ENCODE measurements at places on chromosomes 5 and 9.
A peak's percentile ranks its signal among the peaks of the same experiment; 100 is the strongest.

- DNase-seq, result no peak
These were observed 289.4 kb downstream of the EFNA5 start for GRCh38 chr5:107381189-107381856.

GRCh38 chr5:62421414-62421813 lies 8.9 kb downstream of the IPO11 start:
- DNase-seq, result no peak

- no peak for DNase-seq
These were observed 22.1 kb downstream of the SARDH start for GRCh38 chr9:133715866-133716563.

- no peak for DNase-seq
These were observed 136.8 kb upstream of the ADRA1B start for GRCh38 chr5:159779481-159779880.

DNA sequence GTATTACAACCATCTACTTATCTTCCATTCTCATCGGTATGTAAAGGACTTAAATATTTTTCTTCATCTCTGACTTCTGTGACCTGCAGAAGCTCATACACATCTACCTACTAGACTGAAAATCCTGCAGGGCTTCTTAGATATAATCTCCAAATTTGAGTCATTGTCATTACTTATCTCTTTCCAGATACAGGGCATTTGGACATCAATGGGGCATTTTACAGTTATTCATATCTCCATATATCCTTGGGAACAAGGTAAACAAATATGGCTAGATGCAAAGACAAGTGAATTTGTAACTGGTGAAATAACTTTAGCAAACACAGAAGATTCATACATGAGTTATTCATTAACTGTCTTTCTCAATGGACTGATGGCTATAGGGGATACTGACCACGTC lies 37.7 kb upstream of the IL7R start:
- no peak for DNase-seq

DNA sequence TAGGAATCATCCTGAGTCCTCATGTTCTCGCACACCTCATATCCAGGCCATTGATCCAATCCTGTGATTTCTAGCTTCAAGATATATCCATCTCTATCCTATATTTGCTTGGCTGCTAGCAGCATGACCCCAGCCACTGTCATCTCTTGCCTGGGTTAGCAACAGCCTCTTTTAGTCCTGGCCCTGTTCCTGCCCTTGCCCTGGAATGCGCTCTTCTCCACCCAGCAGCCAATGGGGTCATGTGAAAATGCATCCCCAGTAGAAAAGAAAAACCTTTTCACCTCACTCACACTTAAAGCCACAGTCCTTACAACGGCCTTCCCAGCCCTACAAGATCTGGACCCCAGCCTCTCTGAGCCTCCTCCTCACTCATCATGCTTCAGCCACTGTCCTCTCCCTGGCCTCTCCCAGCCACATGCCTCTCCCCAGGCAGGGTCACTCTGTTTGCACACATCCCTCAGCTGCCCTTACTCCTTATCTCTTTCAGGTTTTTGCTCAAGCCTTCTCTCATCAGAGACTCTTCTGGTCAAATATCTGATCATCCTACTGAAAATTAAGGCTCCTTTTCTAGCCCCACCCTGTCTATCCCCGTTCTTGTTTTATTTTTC lies 34.3 kb upstream of the NR3C1 start:
- DNase-seq, result no peak

DNA sequence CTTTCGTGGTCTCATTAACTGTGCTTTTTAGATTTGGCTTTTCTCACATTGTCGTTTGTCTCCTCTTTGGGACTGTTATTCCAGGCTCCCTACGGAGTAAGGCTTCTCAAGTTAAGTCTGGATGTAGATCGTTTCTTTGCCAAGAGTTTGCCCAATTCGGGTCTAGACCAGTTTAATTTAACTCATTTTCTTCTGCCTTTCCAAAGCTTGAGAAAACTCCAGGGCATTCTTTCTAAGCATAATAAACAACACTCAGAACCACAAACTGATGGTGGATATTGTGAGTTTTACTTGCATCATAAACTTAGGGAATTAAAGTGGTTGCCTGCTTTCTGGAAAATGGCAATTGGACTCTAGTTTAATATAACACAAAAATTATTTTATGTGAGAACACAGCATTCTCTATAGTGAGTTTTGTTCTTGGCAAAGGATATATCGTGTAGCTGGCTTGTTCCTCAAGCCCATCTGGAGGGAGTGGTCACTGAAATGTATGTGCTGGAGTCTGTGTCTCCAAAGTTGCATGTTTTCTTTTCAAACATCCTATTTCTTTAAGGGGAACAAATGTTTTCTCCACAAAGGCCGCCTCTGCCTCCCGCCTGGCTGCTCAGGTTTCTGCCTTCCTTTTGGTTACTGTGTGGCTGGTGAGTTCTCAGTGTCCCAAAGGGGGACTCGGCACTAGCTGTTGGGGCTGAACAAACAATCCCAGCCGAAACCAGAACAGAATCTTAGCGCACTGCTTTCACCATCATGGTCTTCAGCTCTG lies 211.3 kb upstream of the FBN2 start:
- DNase-seq, result no peak

DNA sequence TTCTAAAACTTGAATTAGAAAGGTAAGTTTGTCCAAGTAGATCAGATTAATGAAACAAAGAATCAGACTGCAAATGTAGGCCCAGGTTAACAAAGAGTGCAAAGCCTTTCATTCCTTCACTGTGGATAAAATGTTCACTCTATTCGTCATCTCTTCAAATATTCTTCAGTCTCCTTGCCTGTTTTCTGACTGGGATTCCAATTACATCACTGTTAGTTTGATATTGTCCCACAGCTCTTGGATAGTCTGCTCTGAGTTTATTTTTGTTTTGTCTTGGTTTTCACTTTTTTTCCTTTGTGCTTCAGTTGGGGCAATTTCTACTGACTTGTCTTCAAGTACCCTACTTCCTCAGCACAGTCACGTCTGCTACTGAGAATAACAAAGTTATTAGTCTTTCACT lies 38.5 kb upstream of the GZMA start:
- no peak for DNase-seq

DNA sequence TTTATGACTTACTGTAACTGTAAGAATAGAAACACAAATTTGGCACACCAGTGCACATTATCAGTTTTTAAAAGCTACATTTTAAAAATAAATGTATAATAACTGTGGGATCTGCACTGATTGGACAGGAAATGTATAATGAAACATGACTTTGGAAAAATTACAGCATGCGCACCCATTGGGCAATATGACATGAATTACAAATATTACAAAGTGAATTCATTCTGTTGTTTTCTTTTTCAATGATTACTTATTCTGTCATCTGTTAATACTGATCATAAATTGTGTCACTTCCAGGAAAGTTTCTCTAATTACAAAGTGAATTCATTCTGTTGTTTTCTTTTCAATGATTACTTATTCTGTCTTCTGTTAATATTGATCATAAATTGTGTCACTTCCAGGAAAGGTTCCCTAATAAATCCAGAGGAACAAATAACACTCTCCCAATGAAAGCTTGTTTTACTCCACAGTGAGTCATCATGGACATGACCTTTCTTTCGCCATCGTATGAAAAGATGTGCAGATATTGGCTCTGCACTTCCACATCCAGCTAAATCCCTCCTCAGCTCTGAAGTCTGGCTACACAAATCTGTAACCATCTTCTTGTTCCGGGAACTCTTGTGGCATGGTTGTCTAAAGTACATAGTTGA lies 297.0 kb upstream of the HAPLN1 start:
- no peak for DNase-seq

GRCh38 chr9:37350486-37351190 lies 71.9 kb upstream of the GRHPR start:
- no peak for DNase-seq

- peak; percentile 27 for DNase-seq
These were observed 11.5 kb downstream of the SMIM3 start for GRCh38 chr5:150789943-150790611.

- no peak for DNase-seq
These were observed 500.2 kb upstream of the ADAMTS16 start for GRCh38 chr5:4639946-4640345.

GRCh38 chr5:83099001-83099400 lies 21.7 kb downstream of the XRCC4 start:
- DNase-seq, result no peak

DNA sequence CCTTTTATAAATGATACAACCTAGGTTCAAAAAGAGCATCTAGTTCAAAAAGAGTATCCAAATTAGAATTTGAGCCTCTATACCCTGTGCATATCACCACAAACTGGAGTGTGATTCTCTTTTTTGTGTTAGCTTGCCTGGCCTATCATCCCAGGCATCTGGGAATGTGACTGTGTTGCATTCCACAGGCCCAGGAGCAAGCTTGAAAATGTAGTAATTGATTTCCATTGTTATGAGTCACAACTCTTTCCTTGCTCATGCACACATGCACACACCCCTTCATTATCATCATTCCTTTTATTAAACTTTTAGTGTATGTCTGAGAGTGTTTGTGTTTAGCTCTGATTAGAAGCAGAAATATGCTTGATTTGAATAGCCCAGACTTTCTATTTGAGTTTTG lies 75.2 kb downstream of the FCHO2 start:
- no peak for DNase-seq

- no peak for DNase-seq
These were observed 8.4 kb downstream of the UBTD2 start for GRCh38 chr5:172274951-172275753.

DNA sequence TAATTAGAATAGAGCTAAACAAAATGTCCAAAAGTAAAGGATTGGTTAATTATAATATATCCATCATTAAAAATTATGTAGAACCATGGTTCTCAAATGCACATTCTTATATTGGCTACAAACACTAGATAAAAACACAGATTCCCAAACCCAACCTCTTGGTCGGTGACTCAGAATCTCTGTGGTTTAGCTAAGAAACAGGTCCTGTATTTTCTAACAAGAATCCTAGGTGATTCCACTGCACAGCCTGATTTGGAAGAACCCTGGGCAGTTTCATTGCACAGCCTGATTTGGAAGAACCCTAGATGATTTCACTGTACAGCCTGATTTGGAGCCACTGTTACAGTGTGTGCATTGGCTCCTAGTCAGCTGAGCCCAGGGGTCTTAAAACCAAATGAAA lies 67.9 kb downstream of the KIAA1958 start:
- no peak for DNase-seq

DNA sequence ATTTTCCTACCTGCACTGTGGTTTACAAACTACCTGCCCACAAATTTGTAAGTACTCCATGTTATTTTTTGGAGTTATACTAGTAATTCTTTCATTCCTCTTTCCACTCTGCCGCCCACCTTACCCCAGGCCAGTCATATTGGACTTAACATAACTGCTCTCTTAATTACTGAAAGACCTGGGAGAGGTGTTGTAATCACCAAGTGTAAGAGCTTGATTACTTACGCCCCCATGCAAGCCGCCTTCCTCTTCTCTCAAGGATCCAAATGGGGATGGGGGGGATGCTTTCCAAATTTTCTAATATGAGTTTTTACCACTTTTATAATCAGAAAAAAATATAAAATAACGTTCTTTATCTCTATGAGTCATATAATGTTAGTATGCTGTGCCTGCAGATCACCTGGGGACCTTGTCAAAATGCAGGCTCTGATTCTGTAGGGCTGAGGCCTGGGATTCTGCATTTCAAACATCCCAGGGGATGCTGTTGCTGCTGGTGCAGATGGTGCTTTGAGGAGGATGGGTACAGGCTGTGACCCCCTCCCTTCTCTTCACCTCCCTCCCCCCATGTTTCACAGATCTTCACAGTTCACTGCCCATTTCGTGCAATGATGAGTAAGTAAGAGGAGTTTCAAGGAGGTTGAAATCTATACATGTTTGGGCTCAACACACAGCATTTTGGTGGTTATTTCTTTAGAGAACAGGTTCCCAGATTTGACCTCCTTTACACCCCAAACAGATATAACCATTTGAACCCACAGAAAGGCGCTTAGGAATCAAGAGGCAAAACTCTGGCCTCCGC lies 87.3 kb downstream of the SEC61B start:
- DNase-seq, result no peak

DNA sequence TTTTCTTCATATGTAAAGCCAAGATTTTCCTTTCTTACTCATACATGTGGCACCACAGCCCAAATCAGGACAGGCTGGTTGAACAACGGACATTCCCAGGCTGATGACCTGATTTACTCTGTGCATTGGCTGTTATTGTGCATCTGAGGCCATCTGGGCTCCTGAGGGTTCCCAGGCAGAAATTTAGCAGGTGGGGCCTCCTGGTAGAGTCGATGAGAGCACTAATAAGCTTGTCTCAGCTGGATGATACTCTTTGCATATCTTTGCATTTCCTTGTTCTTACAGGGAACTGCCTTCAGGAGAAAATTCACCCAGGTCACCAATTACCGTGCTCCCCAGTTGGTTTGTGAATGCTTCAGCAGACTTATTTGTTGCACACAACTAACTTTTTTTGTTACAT lies 605.1 kb downstream of the ELAVL2 start:
- no peak for DNase-seq

DNA sequence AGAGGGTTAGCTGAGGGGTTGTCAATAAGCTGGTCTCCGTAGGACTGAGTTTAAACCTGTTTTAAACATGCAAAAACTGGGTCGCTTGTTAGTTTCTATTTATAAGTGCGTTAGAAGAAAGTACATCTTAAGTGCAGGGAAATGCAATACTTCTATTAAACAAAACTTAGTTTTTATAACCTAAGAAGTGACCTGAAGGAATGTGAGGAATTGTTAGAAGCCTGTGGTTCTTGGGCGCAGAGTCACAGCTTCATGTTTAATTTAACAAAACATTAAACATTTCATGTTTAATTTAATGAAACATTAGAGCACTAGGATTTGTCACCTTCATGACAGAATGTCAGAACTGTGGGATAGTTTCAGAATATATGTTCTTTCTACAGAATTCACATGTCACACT lies 469.2 kb upstream of the WWC1 start:
- DNase-seq, result no peak

- no peak for DNase-seq
These were observed 1.1 kb upstream of the IRX1 start for GRCh38 chr5:3594510-3595005.

DNA sequence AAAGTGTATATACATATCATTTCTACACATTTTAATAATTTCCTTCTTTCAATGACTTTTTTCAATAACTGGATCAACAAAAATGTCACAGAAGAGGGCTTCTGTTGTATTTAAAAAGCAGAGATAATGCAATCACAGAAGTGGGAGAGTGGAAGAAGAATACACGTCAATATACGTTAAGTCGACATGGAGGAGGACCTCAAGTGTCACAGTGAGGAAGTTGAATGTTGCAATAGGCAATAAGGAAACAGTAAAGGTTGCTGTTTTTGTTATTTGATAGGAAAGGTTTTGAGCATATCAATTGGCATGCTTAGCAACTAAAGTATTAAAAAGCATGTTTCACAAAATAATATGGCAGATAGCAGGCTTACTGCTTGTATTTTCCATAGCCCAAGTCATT lies 184.0 kb upstream of the NR4A3 start:
- DNase-seq, result no peak

GRCh38 chr5:100780376-100780870 lies 122.7 kb downstream of the ST8SIA4 start:
- DNase-seq, result no peak

Data from bone marrow (tissue), 2 donors.